Fibroblast of the conjunctiva (primary cell): ENCODE measurements at places on chromosomes 12 and 14.

GRCh38 chr14:54169254-54169924, 212.8 kb upstream of the BMP4 start:
- DNase-seq = no peak

DNA sequence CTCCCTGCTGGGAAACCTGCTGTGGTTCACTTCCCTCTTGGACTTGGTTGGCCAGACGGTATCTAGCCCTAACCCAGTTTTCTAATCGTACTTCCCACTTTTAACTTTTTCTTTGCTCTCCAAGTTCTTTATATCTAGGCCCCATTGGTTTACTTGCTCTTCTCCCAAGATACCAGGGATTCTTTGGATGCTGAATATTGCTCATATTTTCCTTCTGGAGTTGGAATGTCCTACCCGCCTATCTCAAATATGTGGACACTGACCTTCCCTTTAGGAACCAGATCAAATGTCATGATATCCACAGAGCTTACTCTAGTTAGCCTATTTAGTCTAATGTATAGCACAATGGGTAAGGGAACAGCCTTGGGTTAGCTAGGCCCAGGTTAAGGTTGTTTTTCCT, 228.6 kb downstream of the DACT1 start:
- no peak for DNase-seq

DNA sequence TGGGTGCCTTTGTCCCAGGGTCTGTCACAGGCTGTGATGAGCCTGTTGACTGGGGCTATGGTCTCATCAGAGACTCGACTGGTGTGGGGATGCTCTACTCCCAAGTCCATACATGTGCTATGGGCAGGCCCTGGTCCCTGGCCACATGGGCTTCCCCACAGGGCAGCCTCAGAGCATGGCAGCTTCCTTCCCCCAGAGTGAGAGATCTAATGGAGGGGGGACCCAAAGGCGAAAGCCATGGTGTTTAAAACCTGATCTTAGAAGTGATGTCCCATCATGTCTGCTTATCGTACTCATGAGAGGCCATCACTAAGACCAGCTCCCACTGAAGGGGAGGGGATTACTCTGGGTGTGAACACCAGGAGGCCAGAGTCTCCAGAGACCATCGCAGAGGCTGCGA, 279.0 kb upstream of the RTL1 start:
- no peak for DNase-seq

GRCh38 chr12:126418400-126418799, 1353.2 kb downstream of the AACS start:
- DNase-seq = no peak

GRCh38 chr12:3148366-3149000, 71.3 kb downstream of the TSPAN9 start:
- DNase-seq = no peak

GRCh38 chr12:46152456-46152855, 116.4 kb downstream of the SLC38A1 start:
- no peak for DNase-seq

DNA sequence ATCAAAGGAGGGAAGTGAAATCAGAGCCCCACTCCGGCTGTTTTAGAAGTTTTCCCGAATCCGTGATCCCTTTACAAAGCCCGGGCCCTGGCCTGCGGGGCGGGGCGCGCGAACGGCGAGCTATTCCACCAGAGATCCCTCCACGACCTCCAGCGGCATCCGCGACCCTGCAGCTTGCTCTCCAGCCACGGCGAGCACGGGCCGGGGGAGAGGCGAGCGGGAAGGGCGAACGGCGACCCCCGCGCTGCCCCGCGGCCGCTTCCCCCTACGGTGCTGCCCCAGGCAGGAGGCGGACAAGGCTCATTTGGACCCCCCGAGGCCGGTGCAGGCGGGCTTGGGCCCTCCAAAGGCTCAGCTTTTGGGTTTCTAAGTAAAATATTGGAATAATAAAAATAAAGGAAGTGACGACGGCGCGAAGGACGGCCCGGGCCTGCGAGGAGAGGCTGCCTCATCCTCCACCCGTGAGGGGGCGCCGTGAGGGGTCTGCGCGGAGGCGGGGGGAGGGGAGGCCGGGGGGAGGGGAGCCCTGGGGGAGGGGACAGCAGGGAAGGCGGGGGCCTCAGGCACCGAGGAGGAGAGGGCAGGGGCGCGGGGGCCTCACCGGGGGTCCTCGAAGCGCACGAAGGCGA, 613 bp downstream of the SRSF9 start:
- DNase-seq = no peak

- DNase-seq = no peak
These were observed 95.2 kb downstream of the GTF2A1 start for GRCh38 chr14:81125536-81125935.
